ENCODE measurements at places on chromosomes 7 and 10.

- no peak for DNase-seq
Observed at GRCh38 chr10:70891627-70892026, 3.3 kb upstream of the PCBD1 start.

DNA sequence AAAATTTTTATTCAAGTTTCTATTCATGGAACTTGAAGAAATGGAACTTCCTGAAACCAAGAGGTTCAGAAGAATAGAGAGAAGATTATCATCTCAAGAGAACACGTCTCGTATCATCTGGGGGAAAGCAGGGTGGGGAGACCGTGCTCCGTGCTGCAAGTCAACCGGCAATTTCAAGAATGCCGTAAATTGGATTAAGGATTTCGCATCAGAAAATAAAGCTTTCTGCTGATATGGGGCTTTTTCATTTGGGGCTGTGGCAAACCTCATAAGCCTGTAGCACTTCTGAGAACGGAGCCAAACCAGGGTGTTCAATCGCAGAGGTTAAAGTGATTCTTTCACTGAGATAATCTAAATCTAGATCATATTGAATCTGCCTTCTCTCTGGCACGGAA is 150.1 kb upstream of the NPS start:
- DNase-seq = no peak

GRCh38 chr10:100183481-100183880 is 2.3 kb downstream of the ERLIN1 start:
- peak; percentile 47 for DNase-seq

DNA sequence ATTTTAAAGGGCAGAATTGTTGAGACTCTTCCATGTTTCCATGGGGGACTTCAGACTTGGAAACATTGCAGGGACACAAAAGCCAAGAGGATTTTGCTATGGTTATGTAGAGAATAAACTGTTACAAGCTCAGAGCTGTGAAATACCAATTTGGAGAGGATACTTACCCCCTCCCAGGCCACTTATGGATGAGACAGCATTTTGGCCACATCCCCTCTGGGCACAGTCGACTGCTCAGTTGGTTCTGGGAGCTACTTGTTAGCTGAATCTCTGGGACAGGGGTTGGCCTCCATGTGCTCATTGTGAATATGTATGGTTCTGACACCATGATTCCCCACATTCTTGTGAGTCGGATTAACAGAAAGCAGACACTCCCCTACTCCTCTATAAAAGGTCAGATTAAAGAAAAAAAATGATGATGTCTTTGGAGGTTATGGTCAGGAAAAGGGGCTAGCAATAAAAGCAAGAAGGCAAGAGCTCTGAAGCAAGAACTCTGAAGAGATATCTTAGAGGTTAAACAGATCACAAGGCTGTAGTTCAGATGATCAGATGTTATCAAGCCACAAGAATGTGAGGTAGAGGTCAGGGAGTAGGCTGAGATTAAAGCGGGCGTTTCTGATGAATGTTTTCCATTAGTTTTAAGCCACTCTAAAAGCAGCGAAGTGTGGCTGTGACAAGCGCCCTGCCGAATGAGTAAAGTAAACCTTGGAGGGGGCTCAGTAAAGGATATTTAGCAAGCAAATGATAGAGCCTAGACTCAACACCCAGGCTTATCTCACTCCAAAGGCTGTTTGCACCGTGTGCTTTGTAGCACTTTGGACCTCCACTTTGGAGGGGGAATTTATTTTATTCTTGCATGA is 17.2 kb downstream of the STAMBPL1 start:
- DNase-seq = no peak

GRCh38 chr7:149495785-149496641 is 1.6 kb downstream of the ZNF746 start:
- peak; percentile 58 for DNase-seq

Measured in suppressor macrophage treated with lipopolysaccharide for 1 hour (primary cell).